Stimulated activated CD8-positive, alpha-beta memory T cell treated with anti-CD3 and anti-CD28 coated beads, Interleukin-12 subunit alpha, Interleukin-12 subunit beta, amount 100 ng/mL, for 1 hour (primary cell): ENCODE measurements at places on chromosomes 11 and 22.
A peak's percentile ranks its signal among the peaks of the same experiment; 100 is the strongest.

DNA sequence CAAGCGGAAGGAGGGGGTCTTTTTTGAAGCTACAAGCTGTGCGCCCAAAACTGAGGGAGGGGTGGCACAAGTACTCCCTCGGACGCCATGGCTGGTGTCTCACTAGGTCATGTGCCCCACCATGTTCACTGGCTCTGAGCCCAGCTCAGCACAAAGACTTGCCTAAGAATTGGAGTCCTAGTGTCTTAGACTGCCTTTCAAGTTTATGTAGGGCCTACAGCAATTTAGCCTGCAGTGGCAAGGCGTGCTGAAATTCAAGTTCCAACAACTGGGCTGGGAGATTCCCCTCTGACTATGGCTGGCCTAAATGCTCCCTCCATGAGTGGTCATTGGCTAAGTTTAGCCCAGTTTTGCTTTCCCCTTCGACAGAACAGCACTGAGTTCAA lies 27.3 kb downstream of the FCHSD2 start:
- no peak for DNase-seq

- no peak for DNase-seq
Measured at GRCh38 chr11:94203070-94203469, 74.4 kb downstream of the PANX1 start.

DNA sequence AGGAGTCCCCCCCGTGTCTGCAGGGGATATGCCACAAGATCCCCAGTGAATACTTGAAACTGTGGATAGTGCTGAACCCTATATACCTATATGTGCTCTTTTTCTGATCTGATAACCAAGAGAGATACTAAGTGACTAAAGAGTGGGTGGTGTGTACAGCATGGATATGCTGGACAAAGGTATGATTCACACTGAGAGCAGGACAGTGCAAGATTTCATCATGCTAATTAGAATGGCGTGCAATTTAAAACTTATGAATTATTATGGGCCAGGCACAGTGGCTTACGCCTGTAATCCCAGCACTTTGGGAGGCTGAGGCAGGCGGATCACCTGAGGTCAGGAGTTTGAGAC lies 90.2 kb upstream of the ALKBH3 start:
- no peak for DNase-seq

DNA sequence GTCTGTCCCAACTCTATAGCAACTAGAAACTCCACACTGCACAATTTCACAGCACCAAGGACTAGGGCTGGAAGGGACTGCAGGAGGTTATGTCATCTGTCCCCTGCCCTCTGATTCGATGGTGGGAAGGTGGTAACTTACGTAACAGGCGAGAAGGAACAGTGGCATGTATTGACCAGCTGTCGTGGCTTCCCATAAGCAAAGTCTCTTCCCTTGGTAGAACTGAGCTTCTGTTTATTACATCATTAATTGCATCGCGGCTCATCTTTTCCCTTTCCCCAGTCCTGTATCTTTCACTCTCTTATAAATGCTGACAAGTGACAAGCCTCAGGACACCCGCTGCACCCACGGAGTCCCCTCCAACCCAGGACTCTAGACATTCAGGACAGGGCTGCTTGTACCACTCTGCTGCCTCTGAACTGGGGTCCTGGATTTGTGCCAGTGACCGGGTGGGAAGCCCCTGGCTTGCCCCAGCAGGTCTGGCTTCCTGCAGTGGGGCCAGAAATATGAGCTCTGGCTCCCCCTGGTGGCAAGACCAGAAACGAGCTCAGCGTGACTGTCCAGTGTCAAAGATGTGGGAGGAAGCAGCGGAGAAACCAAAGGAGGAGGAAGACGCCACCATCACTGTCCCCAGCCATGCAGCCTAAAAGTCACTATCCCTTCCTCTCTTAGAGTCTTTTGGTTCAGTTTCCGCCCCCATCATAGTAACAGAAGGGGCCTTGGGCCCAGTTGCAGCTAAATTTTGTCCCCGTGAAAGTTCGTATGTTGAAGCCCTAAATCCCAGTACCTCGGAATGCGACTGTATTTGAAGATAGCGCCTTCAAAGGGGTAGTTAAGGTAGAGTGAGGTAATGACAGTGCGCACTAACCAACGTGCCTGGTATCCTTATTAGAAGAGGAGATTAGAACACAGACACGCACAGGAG lies 84.5 kb downstream of the ISX start:
- peak; percentile 24 for DNase-seq

DNA sequence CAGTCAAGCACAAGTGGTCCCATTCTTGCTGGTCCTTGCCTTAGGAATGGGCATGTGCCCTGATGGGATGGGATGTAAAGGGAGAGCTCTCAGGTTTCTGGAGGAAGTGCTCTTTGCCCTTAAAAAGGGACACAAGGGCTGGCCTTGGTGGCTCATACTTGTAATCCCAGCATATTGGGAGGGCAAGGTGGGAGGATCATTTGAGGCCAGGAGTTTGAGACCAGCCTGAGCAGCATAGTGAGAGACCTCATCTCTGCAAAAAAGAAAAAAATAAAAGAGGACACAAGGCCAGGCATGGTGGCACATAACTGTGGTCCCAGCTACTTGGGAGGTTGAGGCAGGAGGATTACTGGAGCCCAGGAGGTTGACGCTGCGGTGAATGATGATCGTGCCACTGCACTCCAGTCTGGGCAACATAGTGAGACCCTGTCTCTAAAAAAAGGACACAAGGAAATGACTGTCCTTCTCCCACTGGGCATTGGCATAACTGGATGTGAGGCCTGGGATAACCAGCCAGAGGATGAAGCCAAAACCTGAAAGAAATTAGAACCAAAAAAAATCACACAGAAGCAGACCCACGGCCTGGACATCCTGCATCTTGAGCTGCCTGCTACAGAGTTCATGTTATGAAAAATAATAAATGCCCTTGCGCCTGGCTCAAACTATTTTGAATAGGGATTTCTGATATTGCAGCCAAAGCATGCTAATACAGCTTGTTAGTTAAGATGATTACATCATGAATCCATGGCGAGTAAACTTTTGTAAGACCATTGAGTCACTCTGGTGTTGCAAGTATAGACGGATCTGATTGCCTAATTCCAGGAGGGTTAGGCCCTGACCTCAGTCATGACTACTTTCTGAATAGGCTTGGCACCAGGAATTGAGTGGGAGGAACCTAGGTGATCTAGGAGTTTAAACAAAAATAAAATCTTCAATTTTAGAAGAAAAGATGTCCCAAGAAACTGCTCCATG lies 12.9 kb upstream of the CRKL start:
- no peak for DNase-seq

GRCh38 chr11:36349351-36350136 lies 53.5 kb downstream of the PRR5L start:
- no peak for DNase-seq

GRCh38 chr11:72589802-72590761 lies 84.1 kb downstream of the PDE2A start:
- no peak for DNase-seq

GRCh38 chr22:33898121-33898520 lies 22.2 kb downstream of the LARGE1 start:
- no peak for DNase-seq

GRCh38 chr22:47193606-47194329 lies 431.3 kb downstream of the TBC1D22A start:
- no peak for DNase-seq

GRCh38 chr22:37338539-37339246 lies 56.4 kb downstream of the CYTH4 start:
- DNase-seq = no peak

GRCh38 chr11:86804951-86805350 lies 4.6 kb downstream of the PRSS23 start:
- DNase-seq = no peak

- no peak for DNase-seq
Measured at GRCh38 chr11:134538742-134539141, 126.7 kb upstream of the B3GAT1 start.

- DNase-seq = peak; percentile 95
Measured at GRCh38 chr11:65422633-65423515, at the start of gene NEAT1. TSS of gene NEAT1 (plus strand) at chr11:65422798.

- DNase-seq = no peak
Measured at GRCh38 chr22:40055143-40055883, 60.6 kb downstream of the FAM83F start.

GRCh38 chr22:47071807-47072641 lies 309.6 kb downstream of the TBC1D22A start:
- no peak for DNase-seq

DNA sequence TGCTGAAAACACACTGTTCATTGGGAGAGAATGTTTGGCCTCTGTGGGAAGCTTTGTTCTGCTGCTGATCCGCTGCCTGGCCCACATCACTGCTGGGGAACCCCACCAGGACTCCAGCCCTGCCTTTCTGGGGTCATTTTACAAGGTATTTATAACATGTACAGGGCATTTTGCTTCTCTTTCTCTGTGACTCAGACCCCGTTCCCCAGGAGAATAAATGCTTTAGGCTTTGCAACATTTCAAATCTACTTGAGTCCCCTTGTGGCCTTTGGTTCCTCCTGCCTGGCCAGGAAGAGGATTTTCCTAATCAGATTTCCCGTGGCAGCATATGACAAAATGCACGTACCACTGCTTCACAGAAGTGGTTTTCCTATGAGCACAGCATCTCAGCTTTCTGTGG lies 43.0 kb downstream of the BTG4 start:
- DNase-seq = no peak
